Fibroblast of skin of back (primary cell): ENCODE measurements at places on chromosomes 2 and 18.

GRCh38 chr2:217911283-217912097, 91.3 kb downstream of the TNS1 start:
- no peak for DNase-seq

GRCh38 chr2:231357048-231357447, 38.5 kb upstream of the B3GNT7 start:
- no peak for DNase-seq

GRCh38 chr18:13288509-13289133, 70.1 kb downstream of the LDLRAD4 start:
- no peak for DNase-seq

DNA sequence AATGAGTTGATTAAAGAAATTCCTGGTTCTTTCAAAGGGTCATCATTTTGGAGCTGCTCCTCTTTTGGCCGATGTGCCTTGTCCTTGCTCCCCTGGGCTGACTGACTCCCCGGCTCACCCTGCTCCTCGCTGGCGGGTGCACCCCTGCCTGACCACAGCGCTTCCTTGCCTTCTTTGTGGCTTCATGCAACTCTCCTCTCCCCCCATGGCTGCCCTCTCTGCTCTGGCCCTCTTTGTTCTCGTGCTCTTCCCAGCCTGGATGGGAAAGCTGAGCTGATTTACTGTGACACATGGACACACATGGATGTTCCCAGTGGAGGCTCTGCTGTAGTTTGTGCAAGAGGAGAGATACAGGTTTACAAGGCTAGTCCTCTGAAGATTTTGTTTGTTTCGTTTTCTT, 234.6 kb downstream of the HAUS1 start:
- DNase-seq: no peak
